HFFc6 (cell line): ENCODE measurements at places on chromosomes 2 and 18. TPM values are rescaled to one million over a fixed set of nuclear protein-coding genes. Genes with fewer than 3 reads are reported as not detected.

DNA sequence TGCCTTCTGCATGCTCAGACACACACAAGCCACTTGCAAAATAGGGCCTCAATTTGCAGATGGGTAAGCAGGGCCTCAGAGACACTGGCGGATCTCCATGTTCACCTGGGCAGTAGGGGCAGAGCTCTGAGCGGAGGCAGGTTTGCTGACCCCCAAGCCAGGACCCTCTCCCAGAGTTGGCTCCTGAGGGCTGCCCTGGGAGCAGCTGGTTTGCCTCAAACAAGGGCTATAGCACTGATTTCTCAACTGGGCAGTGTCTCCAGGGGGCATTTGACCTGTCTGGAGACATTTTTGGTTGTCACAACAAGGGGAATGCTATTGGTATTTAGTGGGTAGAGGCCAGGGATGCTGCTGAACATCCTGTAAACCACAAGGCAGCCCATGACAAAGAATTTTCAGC, 11.6 kb downstream of the GLI2 start:
- DNase-seq: no peak

DNA sequence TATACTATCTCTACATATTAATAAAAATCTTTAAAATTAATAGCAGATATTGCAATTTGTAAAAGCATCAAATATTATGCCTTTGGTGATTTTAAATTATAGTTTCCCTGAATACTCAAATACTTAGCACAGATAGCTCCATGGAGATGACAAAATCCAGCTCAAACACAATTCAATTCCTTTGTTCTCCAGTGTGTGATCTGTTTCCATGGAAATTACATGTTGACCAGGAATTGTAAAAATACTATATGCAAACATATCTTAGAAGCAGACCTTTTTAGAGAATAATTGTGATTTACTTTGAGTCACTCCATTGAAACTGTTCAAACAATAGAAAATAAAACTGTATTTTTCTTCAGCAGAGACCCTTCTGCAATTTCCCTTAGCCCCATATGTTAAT, 68.3 kb downstream of the FAM161A start:
- DNase-seq: no peak

- no peak for DNase-seq
These were observed 105.9 kb downstream of the SRBD1 start for GRCh38 chr2:45505138-45505537.

IL36RN gene
- total RNA-seq: not detected in 2 replicates

DNA sequence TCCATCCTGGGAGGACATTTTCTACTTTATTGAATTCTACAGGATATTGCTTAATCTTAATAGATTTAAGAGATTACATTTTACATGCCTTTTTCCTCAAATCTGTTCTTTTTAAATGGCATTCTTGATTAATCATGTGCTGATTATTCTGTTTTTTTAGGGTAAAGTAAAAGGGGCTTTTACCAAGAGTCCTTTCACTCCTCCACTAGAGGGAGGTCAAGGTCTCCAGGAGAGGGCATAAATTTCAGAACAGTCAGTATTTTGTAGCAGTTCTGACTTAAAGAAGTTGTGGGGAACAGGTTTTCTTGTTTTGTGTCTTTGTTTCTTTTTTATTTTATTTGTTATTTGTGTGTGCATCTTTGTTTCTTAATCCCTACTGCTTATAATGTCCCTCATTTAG, 25.4 kb downstream of the WDR75 start:
- DNase-seq: peak; percentile 24

- DNase-seq: no peak
These were observed at the start of gene RTKN for GRCh38 chr2:74441690-74442482. RTKN (minus strand) TSS chr2:74441937; CDS start chr2:74441816, 121 bp downstream.

- DNase-seq: no peak
These were observed 390.7 kb downstream of the METTL4 start for GRCh38 chr18:2180586-2180985.

DNA sequence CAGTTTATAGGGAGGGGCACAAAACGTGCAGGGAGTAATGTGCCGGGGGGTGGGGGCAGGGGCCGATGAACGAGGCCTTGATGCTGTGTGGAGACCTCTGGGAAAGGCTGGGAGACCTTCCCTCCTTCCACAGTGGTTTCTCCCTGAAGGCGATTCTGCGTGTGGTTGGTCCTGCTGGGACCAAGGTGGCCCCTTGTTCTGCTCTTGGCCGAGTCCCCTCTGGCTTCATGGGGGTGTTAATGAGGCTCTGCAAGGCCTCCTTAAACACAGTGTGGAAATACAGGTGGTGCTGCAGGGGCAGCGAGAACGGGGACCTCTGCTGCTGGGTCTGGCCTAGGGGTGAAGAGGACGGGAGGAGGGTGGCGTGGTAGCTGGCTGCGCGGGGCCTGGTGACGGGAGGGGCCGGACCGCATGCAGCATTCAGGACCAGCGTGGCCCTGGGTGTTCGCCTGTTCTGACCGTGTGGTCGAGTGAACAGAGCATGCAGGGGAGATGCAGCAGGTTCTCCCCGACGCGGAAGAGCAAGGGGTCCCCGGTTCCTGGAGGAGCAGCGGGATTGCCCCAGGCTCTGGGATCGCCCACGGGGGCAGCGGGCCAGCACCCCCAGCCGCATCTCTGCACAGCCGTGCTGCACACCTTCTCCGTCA, 42.1 kb upstream of the KCNG2 start:
- DNase-seq: no peak

DNA sequence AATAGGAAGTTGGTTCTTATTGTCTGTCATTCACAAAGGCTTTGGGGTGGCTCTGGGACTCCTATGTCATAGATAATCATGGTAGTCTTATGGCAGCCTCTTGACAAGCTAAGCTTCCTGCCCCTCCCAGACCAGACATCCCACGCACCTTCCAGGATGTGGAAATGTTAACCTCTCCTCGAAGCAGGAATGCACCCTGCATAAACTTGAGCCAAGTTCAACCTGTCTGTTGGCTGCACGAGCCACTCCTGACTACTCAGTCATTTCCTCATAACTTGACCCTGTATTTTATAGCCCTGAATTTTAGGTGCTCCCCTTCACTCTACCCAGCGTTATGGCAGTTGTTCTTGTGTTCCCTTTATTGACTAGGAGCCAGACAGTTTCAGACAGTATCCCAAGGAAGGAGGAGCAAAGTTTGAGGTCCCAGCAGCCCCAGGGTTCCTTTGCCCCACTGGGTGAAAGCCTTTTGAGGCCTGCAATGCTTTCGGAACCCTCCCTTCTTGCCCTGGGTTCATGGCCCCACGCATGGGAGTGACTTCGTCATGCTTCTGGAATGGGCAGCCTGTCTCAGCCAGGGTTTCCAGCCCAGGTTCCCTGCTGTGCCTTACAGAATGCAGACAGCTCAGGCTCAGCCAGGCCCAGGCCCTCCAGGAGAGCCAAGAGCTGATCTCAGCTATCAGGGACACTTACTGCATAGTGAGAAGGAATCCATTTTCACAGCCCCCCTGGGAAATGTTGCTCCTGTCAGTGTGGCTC, 15.6 kb upstream of the INO80C start:
- DNase-seq: peak; percentile 29

- DNase-seq: no peak
These were observed 151.6 kb downstream of the CSRNP3 start for GRCh38 chr2:165621086-165621560.

GRCh38 chr2:38233231-38233983, 143.7 kb downstream of the ATL2 start:
- DNase-seq: peak; percentile 39

GRCh38 chr18:57441071-57441794, 6.1 kb downstream of the ONECUT2 start:
- DNase-seq: no peak

- DNase-seq: no peak
These were observed 720.3 kb downstream of the DPP10 start for GRCh38 chr2:115162494-115163293.

COQ10B gene
- total RNA-seq: 36.0 to 42.3 TPM (median 36.7 TPM) in 3 replicates

DNA sequence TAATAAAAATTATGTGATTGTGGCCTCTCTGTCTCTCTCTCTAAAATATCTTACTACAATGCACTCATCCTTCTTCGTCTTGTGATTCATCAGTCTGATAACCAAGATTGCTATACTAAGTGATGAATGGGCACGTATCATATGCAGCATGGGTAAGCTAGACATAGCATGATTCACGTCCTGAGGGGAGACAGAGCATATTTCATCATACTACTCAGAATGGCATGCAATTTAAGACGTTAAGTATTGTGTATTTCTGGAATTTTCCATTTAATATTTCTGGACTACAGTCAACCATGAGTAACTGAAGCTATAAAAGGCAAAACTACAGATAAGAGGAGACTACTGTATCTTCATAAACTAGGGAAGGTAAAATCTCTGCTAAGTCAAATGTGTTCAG, 97.0 kb upstream of the CD226 start:
- DNase-seq: peak; percentile 98

PKP4 gene
- total RNA-seq: 41.6 to 46.1 TPM (median 44.2 TPM) in 3 replicates

DNA sequence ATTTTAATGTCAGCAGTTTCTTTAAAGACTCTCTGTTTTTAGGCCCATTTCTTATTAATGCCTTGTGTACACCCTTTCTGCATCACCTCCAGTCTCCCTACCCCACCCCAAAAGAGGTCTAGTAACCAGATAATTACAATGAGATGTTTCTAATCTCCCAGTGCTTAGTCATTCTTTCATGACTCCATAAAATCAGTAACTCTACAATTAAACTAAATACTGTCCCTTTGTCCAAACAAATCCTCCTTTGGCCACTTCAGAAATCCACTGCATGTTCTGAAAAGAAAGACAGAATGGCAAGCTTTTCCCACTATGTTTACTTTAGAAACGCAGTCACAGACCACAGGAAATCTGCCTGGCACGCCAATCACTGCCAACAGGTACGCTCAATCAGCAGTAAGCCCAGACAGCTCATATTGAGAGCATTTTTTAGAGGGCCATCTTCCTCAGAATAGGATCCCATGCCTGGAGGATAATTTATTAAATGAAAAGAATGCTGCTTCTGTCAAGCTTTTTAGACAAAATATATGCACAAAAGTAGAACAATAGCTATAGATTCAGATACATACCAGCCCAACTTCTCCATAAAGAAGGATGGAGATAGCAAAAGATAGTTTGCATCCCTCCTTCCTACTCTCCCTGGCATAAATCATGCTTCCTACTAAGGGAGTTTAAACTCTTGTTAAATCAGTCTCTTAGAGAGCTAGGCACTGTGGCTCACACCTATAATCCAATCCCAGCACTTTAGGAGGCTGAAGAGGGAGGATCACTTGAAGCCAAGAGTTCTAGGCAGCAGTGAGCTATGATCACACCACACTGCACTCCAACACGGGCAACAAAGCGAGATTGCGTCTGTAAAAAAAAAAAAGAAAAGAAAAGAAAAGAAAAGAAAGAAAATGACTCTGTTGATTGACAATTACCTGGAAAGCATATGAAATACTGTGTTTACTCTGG, 14.6 kb downstream of the CLASP1 start:
- peak; percentile 70 for DNase-seq

- DNase-seq: no peak
These were observed 76.2 kb downstream of the FMNL2 start for GRCh38 chr2:152411154-152411553.

POTEE gene
- 0.35 to 0.53 TPM (median 0.39 TPM) in 3 replicates for total RNA-seq

DNA sequence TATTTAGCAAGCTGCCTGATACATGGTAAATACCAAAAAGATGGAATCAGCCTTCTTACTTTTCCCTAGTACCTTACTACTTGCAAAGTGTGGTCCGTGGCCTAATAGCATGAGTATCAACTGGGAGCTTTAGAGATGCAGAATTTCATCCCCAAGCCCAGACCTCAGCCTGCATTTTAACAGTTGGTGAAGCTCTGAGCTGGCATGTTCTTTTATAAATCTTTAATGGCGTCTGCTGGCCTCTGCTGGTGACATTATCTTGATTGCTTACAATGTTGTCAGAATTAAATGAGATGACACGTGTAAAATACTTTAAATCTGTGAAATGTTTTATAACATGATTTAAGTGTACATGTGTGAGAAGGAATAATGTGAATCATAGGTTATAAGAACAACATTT, 115.1 kb upstream of the NOSTRIN start:
- DNase-seq: peak; percentile 18

DNA sequence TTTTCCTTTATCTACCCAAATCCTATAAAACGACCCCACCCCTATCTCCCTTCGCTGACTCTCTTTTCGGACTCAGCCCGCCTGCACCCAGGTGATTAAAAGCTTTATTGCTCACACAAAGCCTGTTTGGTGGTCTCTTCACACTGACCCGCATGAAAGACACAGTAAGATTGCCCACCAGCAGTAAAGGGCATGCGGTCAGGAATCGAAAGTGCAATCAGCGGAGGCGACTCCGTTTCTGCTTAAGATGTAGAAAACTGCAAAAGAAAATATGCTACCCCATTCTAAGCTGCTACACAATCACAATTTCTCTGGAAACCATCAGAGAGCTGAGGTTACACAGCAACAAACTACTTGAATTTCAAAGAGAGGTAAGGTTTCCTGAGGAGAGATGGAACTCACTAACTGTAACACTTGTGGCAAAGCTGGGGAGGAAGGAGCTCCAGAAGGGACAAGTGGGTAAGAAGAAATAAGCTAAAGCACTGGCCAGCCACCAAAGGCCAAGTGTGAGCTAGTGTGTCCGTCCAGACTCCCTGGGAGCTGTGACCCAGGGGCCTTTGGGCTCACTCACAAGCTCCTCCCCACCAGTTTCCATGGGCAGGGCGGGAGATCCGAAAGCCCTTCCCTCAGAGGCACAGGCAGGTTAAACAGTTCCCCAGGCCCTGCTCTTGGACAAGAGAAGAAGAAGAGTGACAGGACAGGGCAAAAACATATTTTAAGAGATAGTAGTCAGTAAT, 72.8 kb upstream of the TGFA start:
- DNase-seq: no peak

TRIP12 gene
- total RNA-seq: 263 to 296 TPM (median 280 TPM) in 3 replicates

PMS1 gene
- 19.3 to 22.0 TPM (median 19.5 TPM) in 3 replicates for total RNA-seq

DNA sequence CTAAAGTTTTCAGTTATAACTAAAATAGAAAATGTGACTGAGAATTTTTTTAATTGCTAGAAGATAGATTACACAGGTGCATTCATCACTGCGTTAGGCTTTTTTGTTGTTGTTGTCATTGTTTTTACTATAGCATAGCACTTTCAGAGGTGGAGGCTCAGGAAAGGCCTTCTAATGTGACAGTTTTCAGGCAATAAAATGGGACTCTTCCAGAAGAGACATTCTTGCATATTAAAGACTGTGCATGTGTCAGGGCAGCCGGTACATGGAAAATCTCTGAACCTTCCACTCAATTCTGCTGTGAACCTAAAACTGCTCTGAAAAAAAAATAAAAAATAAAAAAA, 175.2 kb downstream of the METTL4 start:
- no peak for DNase-seq

GRCh38 chr2:25673300-25674076, at the start of gene DTNB:
DTNB (minus strand) TSS chr2:25673577; CDS start chr2:25652660, 20,917 bp downstream.
- peak; percentile 51 for DNase-seq

GRCh38 chr2:129754831-129755230, 224.6 kb upstream of the RAB6C start:
- no peak for DNase-seq

- DNase-seq: no peak
These were observed 356.9 kb upstream of the SMIM21 start for GRCh38 chr18:75784390-75784789.

- no peak for DNase-seq
These were observed 6.7 kb upstream of the ACAA2 start for GRCh38 chr18:49819823-49820671.

AQP12B gene
- total RNA-seq: not detected in 3 replicates

GRCh38 chr2:151374436-151374835, 17.0 kb downstream of the TNFAIP6 start:
- peak; percentile 82 for DNase-seq
